ENCODE measurements at places on chromosomes 7 and 10.

DNA sequence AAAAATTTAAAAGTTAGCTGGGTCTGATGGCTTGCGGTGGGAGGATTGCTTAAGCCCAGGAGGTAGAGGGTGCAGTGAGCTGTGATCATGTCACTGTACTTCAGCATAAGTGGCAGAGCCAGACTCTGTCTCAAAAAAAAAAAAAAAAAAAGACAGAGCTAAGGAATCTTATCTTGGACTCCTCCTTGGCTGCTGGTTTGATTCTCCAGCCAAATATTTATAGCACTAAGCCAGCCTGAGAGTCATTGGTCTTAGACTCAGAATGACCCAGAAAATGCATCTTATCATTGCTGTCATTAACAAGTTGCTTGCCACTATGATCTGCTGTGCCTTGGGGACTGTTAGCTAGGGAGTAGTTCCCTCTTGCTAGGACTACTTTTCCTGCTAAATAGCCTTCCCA, 164.7 kb downstream of the GNAT3 start:
- no peak for DNase-seq

- no peak for DNase-seq
These were observed 53.6 kb upstream of the TMEM72 start for GRCh38 chr10:44857363-44858016.

DNA sequence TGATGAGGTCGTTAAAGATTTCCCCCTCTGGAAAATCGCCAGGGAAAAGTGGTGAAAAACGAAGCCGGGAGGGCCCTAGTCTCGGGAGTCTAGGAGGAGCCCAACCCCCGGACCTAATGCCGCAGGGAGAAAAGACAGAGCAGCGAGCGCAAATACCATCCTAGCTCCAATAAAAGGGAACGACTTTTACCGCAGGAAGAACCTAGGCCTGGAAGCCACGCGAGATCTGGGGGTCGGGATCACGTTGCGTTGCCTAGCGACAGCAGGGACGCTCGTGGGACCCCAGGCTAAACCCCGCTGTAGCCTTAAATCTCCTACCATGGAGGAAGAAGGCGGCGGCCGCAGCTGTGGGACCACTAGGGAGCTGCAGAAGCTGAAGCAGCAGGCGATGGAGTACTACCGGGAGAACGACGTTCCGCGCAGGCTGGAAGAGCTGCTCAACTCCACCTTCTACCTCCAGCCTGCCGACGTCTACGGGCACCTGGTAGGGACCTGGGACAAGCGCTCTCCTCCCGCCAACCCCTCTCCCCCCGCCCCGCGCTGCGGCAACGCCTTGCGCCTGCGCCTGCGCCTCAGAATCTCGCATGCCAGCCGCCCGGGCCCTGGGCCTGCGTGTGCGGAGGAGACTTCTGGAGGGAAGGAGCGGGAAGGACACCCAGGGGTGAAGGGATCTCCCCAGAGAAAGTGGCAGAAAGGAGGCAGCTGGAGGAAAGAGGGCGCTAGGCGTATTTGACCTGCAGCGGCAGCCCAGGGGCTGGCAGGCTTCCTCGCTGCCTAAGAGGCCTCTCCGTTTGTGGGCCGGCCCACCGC, at the start of gene ENO4:
ENO4 (plus strand) TSS at position 252 of the 810 bp plus-strand sequence; CDS start at position 320, 68 bp downstream.
- no peak for DNase-seq

- DNase-seq: no peak
These were observed 10.1 kb downstream of the AVPI1 start for GRCh38 chr10:97676770-97677581.

DNA sequence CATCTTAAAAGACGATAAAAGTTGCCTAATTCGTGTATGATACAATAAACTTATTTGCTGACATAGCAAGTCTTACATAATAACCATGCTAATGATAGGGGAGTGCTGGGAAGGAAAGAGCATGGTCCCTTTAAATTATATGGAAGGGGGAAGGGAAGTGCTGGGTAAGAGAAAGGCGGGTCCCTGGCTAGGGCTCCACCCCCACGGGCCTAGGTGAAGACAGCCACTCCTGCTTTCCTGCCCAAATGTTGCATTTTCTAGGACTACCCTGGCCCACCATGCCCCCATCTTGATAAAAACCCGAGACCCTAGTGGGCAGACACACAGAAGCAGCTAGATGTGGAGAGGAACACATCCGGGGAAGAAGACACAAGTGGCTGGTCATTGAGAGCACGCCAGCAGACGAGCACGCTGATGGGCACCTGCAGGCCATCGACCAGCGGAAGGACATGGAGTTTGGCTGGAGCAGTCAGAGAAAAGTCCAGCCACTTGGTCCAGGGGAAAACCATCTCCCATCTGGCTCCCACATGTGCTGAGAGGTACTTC, 328.7 kb downstream of the ARL4A start:
- no peak for DNase-seq

All from stimulated activated CD8-positive, alpha-beta memory T cell treated with anti-CD3 and anti-CD28 coated beads, Interleukin-4, amount 100 ng/mL, for 1 hour (primary cell).